Activated CD4-positive, alpha-beta memory T cell treated with anti-CD3 and anti-CD28 coated beads, Interleukin-2, amount 10 ng/mL, durations not matched to agents 7 days and 5 days (primary cell): ENCODE measurements at places on chromosomes 4 and X. TPM values are rescaled to one million over a fixed set of nuclear protein-coding genes. Genes with fewer than 3 reads are reported as not detected.

The MTMR8 gene
- 5.7 TPM for total RNA-seq

The ADH1A gene
- total RNA-seq, result not detected

The ENPP6 gene
- 3.6 TPM for total RNA-seq

The GPR143 gene
- total RNA-seq, result not detected

The IL1RAPL1 gene
- not detected for total RNA-seq

The TAF7L gene
- total RNA-seq, result not detected

The CYLC1 gene
- not detected for total RNA-seq

The EIF2S3 gene
- 172 TPM for total RNA-seq
